Hypothalamus (tissue), 51 donors: ENCODE measurements at places on chromosomes 3 and 15.

DNA sequence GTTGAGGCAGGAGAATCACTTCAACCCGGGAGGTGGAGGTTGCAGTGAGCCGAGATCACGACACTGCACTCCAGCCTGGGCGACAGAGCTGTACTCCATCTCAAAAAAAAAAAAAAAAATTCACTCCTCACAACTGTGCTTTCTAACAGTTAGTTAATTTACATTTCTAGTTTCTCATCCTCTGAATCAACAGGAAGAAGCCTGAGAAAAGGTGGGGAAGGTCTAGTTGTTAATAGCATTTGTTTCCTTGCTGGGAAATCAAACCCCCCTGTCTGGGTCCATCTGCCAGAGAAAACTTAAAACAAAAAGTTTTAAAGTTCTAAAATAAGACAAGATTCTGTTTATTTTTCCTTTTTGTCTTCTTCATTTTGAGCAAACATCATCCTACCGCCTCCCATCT is 62.3 kb downstream of the TMEM39A start:
- no peak for DNase-seq

DNA sequence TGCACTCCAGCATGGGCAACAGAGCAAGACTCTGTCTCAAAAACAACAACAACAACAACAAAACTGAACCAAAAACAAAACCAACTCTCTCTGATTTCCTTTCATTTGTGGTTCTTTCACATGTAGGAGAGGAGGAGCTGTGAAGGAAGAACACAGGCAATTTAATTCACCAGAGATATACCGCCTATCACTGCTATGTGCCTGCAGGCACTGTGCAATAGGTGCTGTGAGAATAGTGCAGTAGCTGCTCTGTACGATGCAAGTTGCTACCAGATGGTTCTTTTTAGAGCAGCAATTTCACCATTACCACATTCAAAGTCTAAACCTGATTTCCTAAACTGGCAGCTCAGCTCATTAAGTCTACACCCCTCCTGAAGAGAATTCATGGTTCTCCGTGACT is 11.3 kb upstream of the PROK2 start:
- DNase-seq: no peak

GRCh38 chr15:75309711-75310110 is 26.2 kb upstream of the COMMD4 start:
- no peak for DNase-seq

DNA sequence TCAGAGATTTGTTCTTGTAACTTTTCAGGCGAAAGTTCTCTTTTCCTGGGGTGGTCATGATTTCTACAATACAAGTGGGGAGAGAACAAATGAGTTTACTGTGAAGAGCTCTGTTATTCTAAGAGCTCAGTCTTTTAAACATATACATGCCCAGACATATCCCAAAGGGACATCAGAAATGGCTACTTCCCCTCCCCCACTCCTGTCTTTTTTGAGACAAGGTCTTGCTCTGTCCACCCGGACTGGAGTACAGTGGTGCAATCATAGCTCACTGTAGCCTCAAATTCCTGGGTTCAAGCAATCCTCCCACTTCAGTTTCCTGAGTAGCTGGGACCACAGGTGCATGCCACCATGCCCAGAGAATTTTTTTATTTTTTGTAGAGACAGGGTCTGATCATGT is 18.2 kb downstream of the KPNA1 start:
- DNase-seq: no peak

- no peak for DNase-seq
Observed at GRCh38 chr3:72355168-72355567, 493.1 kb downstream of the SHQ1 start.

- DNase-seq: no peak
Observed at GRCh38 chr15:93631958-93632618, 543.1 kb upstream of the RGMA start.

DNA sequence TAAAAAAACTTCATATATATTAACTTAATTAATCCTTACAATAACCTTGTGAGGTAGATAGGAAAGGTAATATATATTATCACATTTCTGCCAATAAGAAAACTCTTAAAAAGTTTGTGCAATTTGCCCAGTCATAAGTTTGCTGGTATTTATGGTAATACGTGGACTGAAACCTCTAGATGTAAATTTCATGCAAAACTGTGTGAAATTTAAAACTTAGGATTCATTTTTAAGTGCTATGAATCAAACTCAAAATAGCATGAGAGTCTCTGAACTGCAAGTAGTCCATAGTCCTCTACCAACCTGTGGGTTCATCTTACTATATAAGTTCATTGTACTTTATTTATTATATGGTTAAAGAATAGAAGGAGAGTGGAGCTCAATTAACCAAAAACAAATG is 56.4 kb downstream of the ZBTB20 start:
- no peak for DNase-seq

GRCh38 chr3:42668413-42668760 is 14.9 kb downstream of the ZBTB47 start:
- no peak for DNase-seq

DNA sequence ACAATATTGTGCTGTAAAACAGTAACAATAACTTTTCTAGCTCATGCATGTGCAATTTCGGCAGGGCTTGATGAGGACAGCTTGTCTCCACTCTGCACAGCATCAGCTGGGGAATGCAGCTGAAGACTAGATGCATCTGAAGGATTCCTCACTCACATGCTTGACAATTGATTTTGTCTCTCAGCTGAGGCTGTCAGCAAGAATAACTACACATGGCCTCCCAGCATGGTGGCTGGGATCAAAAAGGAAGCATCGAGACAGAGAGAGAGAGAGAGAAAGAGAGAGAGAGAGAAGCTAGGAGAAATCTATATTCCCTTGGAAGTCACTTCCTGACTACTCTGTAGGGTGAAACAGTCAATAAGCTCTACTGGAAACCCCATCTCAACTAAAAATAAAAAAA is 487.1 kb downstream of the PLOD2 start:
- no peak for DNase-seq

- DNase-seq: no peak
Observed at GRCh38 chr15:73686781-73687256, 2.6 kb downstream of the CD276 start.

DNA sequence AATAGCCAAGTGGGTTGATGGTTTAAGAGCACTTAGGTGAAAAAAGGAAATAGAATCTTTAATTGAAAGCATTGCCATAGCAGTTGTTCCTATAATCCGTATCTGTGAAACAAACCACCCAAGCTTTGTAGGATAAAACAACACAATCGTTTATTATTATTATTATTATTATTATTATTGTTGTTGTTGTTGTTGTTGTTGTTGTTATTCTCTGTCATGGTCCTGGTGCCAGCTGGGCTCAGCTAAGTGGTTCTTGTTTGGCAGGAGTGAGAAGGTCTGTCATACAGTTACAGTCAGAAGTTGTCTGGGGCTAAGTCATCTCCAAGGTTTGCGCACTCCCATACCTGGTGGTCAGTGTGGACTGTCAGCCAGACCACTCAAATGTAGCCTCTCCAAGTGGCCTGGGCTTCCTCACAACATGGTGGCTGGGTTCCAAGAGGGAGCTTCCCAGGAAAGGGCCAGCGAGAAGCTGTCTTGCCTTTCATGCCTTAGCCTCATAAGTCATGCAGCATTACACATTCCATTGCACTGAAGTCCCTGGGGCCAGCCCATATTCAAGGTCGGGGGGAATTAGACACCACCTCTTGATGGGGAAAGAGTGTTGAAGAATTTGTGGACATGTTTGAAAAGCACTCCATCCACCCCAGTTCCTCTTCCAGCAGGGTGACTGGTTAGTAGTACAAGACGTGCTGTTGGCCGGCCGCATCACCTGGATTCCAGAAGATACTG is 54.3 kb upstream of the FGD5 start:
- DNase-seq: no peak

DNA sequence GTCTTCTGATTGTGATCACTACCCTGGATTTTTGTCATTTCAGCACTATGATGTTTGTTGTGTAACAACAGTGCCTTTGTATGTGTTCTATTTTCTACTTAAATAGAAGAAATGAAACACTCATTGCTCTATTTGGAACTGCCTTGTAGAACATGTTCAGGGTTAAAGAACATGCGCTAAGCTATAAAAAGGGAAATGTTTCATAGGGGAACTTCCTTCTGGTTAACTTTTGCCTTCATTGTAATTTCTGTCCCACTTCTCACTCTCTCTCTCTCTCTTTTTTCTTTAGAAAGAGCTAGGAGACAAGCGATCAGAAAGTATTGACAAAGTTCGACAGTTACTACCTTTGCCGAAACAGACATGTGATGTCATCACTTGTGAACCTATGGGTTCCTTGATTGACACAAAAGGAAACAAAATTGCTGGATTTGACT is at the start of gene P2RY12:
TSS of gene P2RY12 (minus strand) at position 13 of the 434 bp plus-strand sequence. CDS start 45,908 bp downstream, outside the sequence.
- DNase-seq: no peak

DNA sequence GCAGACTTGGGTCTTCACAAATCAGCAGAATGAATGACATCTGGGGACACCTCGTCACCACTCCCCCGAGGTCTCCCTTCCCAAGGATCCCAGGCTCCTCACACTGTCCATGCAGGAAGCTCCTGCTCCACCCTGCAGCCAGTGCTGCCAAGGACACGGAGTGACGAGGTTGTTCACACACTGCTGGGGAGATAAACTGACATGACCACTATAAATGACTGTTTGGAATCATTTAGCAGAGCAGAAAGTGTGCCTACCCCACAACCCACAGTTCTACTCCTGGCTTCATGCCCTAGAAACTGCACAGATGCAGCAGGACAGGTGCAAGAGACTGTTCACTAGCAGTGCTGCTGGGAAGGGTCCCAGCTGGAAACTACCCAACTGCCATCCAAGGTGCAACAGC is 19.7 kb upstream of the PRSS50 start:
- DNase-seq: no peak

DNA sequence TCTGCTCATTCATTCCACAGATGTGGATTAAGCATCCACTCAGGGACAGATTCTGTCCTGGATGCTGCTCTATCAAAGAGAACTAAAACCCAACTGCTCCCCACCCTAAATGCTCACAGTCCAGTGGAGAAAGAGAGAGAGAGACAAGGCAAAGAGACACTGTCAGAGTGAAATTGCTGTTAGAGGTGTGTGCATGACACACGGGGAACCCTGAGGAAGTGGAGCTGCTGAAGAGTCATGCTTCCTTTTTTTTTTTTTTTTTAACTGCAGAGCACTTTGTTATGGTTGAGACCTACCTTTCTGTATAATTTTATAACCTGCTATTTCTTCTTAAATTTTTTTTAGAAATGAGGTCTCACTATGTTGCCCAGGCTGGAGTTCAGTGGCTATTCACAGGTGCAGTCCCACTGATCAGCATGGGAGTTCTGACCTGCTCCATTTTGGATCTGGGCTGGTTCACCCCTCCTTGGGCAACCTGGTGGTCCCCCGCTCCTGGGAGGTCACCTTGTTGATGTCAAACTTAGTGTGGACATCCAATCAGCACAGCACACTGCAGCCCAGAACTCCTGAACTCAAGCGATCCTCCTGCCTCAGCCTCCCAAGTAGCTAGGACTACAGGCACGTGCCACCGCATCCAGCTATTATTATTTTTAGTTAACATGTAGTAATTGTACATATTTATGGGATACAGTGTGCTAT is 18.2 kb upstream of the PSTPIP1 start:
- no peak for DNase-seq

GRCh38 chr3:160720123-160720746 is 35.8 kb upstream of the PPM1L start:
- DNase-seq: no peak

GRCh38 chr15:55245059-55245458 is 44.6 kb downstream of the RAB27A start:
- DNase-seq: no peak

DNA sequence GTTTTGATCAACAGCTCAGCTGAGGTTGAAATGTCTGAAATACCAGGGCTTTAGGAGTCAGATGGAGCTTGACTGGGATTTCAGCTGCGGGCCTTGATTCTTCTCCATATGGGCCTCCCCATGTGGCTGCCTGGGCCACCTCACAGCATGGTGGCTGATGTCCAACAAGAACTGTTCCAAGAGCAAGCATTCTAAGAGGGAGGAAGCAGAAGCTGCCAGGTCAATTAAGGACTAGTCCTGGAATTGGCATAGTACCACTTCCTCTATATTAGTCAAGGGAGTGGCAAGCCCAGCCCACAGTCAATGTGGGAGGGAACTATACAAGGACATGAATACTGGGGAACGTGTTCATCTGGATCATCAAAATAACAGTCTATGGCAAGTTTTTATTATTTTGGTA is 181.7 kb upstream of the ANKRD28 start:
- no peak for DNase-seq

- no peak for DNase-seq
Observed at GRCh38 chr3:194967151-194968117, 281.8 kb downstream of the FAM43A start.

DNA sequence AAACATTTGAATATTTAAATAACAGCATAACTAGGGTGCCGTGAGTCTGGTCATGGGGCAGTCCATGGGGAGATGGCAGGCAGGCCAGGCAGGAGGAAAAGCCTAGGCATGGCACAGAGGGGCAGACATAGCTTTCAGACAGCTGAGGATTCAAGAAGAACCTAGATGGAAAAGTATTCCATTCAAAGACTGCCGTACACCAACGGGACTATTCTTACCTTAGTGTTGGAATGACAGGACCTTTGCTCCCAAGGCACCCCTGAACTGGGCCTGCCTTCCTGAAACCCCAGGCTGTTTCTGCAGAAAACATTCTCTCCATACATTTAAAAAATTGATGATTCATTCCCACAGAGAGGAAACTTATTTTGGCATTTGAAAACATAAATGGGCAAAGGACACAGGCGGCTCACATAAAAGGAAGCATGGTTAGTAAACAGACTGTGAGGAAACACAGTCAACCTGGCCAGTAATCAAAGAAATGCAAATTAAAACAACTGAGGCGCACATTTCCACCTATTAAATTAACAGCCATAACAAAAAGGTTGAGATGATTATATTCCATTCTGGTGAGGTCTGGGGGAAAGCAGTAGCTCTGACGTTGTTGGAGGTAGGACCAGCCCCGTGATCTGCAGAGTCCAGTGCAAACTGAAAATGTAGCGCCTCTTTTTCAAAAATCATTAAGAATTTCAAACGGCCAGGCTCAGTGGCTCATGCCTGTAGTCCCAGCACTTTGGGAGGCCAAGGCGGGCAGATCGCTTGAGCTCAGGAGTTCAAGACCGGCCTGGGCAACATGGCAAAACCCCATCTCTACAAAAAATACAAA is 71.3 kb upstream of the SMAD3 start:
- no peak for DNase-seq

DNA sequence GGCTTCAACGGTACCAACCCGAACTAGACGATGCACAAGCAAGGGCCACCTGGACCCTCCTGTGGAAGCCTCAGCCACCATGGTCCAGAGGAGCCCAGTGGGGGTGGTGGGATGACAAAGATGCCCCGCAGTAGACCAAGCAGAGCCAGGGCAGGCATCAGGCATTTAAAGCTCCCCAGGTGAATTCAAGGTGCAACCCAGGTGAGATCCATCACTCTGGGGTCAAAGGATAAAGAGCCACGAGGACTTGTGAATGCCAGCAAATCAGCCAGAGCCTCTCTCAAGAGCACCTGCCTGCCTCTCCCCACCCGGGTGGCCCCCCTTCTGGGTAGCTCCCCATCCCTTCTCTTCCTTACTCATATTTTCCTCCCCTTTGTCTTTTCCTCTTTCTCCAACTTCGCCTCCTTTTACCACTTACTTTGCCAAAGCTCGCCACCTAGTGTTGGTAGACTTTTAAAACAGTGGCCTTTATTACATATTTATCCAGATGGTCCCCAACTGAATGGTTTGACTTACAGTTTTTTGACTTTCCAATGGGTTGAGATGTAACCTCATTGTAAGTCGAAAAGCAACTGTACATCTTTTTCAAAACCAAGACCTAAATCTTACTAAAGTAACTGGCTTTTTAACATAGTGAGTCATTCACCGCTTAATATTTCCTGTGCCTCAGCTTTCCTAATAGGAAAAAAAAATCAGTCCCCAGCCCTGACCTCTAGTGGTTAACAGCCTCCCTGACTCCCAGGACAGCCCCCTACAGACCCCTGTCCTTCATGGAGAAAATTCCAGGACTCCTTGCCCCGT is 18.8 kb downstream of the PLA2G4F start:
- DNase-seq: no peak

- peak; percentile 45 for DNase-seq
Observed at GRCh38 chr3:188152660-188153436, 1.1 kb upstream of the LPP start.
